ENCODE measurements at places on chromosomes 5 and 9. TPM values are rescaled to one million over a fixed set of nuclear protein-coding genes. Genes with fewer than 3 reads are reported as not detected.

DNA sequence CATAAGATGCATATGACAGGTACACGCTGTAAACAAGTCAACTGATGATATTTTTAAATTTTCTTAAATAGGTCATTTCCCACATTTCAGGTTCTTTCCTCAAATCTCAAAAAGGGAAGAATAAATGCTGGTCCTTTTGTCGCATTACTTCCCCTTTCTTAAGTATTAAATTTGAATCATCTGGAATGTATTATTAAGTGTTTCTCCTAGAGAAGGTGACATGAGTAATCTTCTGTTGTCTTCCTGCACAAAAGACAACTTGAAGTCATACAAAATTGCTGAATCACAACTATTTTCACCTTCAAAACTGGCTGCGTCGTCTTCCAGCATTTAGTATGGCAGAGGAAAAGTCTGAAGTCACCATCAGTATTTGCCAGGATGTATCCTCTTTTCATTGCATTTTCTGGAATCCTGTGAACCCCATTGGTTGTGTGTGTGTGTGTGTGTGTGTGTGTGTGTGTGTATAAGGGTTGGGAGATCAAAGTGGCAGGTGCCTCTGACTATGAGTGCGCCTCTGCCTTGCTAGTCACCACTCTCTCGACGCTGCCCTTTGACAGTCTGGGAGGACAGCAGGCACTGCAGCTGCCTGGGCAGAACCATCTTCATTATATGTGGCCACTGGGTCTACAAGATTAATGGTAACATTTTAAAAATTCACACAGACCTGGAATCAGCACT, 86.9 kb downstream of the MVB12B start:
- DNase-seq, result no peak

DNA sequence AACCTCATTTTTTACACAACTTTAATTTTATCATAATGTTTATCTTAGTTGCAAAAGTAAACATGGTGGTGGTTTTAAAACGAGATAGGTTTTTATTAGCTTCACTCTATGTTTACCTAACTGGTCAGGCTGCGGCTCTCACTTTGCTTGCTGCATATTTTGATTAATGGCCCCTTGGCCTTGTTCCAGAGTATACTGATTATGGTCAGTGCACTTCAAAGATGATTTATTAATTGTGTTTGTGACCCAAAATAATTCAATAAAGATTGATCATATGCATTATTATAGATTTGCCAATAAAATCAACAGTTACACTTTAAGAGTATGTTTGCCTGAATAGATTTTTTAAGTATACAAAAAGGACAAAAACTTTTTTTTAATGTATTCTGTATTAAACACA, 188.0 kb downstream of the XRCC4 start:
- no peak for DNase-seq

DNA sequence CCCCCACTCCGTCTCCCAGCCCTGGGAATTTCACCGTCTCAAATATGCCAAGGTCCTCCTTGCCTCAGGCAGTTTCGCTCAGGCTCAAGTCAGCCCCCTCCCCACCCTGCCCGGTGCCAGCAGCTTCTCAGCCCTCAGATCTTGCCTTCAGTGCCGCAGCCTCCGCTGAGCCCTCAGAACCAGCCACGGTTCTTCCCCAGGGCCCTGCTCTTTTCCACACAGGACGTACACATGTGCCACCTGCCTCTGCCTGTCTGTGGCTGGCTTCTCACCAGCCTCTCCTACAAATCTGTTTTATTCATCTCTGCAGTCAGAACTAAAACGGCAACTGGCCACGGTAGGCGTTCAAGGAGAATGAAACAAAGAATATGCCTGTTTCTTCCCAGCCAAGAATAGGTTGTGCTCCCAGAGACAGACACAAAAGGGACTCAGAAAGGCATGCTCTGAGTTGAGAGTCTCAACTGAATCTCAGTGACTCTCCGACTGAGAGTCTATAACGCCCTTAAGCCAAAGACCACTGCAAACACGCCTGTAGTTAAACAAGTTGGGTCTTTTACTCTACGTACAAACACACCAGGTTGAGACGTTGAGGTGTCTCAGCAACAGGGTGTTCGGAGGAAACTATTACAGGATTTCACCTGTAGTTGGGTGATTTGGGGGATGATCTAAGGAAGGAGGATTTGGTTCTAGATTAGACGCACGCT, 10.6 kb upstream of the GRIN1 start:
- DNase-seq, result no peak

ECM2 gene
- total RNA-seq, result 77.1 TPM

DNA sequence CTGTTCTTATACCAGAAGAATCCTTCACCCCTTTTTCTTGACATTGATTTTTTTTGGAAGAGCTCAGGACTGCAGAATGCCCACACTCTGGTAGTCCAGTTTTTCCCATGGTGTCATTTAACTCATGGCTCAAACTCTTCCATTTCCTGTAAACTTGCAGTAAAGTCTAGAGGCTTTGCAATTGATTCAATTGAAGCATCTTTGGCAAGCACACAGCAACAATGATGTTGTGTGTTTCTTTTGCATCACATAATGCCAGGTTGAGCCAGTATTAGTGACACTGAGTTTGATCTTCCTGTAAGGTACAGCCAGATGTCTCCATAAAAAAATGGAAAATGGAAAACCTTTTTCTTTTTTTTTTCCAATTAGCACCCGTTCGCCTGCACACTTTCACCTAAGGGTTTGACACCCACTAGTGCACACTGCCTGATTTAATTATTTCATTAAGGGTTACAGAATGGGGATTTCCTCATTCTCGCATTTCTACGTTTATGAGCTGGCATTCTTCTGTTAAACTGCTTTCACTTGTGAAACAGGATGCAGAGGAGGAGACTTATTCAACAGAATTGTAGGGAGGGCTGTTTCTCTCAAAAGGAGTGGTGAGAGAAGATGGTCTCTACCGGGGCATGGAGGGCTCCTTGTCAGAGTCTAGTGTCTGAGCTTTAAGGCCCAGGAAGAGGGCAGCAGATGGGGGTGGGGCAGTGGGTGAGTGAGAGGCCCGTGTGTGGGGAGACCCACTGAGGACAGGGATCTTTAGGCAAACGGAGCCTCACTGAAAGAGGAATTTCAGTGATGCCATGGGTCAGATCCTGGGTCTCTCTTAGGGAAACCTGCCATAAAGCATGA, 2.2 kb upstream of the S1PR3 start:
- no peak for DNase-seq

GLDC gene
- 1.3 TPM for total RNA-seq

DNA sequence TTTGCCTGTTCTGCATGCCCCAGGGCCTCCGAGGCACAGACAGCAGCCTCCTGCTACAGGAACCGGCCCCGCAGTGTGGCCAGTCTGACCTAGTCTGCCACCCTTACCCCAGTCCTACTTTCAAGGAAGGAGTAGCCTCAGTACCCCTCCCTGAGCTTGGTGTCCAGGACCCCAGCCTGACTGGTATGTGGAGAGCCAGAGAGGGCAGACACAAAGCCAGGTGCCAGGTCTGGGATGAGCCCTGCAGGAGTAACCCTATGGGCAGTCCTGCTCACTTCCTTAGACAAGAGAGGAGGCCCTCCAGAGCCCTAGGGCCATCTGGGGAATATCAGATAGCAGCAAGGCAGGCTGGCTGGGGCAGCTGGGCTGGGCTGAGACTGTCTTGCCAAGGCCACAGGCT, 67.8 kb downstream of the NRG2 start:
- DNase-seq, result no peak

GRCh38 chr5:149428032-149428431, 48.9 kb upstream of the IL17B start:
- no peak for DNase-seq

DNA sequence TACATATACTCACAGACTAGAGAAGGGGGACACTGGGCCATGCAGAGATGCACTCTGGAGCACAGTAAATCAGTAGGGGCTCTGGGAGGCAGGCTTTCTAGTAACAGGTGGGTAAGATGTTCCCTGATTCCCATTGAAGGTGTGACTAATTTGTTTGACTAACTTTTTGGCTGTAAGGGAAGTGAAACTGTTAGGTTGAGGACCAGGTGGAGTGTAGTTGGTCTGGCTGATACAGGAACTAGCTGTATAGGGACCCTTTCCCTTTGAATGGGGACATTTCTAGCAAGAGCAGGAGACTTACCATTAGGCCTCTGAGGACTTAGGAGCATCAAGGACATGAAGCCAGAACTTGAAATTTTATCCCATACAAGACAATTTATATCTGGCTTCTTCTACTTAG, 989.6 kb upstream of the COX7C start:
- DNase-seq, result no peak

GRCh38 chr5:5178136-5178535, 38.0 kb downstream of the ADAMTS16 start:
- DNase-seq, result no peak

DNA sequence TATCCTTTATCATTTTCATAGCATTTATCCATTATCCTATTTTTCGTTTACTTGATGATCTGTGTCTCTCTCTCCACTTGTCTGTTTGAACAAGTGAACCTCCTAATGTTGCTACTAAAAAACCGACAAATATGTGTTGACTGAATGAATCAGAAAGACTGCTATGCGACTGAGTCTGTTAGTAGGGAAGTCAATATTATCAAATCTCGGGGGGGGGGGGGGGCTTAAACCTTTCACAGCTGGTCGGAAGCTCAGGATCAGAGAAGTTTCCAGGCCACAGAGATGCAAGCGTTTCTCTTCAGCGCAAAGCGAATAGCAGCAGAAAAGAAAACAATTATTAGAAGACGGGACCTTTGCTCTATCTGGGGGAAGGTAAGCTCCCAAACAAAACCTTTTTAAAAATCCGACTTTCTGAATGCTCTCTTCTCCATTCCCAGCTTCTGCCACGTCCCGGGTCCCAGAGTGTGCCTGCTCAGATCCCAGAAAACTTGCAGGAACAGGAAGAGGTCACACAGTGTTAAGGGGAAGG, 412 bp downstream of the RIOK2 start:
- DNase-seq, result no peak

DNA sequence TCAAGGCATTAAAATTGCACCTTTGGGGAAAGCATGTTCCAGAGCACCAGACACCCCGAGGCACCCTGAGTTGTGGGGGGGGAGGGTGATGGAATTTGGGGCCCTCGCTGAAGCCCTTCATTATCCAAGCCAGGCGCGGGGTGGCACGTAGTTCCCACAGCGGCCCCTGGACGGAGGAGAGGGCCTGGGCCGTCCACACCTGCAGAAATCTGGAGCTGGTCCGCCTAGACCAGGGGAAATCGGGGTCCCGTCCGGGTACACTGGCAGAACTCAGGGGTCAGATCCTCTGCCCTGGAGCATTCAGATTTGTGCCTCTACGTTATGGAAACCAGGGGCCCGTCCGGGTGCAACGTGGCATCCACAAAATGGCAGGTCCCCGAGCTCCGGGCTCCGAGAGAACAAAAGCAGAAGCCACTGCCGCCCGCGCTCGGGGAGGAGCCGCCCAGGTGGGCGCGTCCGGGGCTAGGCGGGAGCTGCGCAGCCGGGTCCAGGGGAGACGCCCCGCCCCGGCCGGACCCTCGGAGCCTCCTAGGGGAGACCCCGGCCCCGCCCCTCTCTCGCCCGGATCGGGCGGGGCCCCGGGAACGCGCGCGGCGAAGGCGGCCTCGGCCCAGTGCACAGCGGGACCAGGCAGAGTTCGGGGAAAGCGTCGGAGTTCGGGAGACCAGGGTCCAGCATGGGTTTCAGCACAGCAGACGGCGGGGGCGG, at the start of gene PLEKHG4B:
TSS of gene PLEKHG4B (plus strand) at position 613 of the 708 bp plus-strand sequence. CDS start at position 677, 64 bp downstream.
- no peak for DNase-seq

KCNV2 gene
- total RNA-seq, result not detected

FCN2 gene
- 0.39 TPM for total RNA-seq

GRCh38 chr5:158287643-158288271, 428.8 kb upstream of the CLINT1 start:
- DNase-seq, result no peak

- no peak for DNase-seq
These were observed 74.9 kb downstream of the UNC13B start for GRCh38 chr9:35236692-35237091.

DNA sequence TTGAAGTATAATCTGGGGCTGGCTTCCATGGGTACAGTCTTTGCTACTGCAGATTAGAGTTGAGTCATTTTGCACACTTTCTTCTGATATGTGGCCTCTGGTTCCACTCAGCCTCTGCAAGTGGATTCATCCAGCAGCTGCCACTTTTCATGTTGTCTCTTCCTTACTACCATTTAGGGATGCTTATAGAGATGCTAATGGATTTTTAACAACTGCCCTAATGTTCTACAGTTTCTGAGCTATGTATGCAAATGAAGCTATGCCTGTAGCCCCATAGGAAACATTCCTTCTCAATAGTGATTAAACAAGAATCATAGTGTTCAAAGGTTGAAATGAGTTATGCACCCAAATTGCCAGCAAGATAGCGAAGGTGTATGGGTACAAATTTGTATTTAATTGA, 456.0 kb upstream of the ITGA1 start:
- DNase-seq, result no peak

DNA sequence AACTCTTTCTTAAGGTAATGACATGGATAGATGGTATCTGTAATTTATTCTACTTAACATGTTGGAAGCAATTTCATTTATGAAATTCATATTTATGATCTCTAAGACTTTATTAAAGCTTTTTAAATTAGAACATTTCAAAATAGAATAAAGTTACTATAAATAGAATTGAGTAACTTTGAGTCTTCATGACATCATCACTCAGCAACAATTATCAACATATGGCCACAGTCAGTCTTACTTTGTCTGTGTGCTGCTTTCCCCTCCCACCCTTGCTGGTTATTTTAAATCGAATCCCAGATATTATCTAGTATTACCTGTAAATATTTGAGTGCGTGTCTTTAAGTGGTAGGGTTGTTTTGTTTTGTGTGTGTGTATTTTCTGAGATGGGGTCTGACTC, 65.2 kb downstream of the IPO11 start:
- no peak for DNase-seq

DNA sequence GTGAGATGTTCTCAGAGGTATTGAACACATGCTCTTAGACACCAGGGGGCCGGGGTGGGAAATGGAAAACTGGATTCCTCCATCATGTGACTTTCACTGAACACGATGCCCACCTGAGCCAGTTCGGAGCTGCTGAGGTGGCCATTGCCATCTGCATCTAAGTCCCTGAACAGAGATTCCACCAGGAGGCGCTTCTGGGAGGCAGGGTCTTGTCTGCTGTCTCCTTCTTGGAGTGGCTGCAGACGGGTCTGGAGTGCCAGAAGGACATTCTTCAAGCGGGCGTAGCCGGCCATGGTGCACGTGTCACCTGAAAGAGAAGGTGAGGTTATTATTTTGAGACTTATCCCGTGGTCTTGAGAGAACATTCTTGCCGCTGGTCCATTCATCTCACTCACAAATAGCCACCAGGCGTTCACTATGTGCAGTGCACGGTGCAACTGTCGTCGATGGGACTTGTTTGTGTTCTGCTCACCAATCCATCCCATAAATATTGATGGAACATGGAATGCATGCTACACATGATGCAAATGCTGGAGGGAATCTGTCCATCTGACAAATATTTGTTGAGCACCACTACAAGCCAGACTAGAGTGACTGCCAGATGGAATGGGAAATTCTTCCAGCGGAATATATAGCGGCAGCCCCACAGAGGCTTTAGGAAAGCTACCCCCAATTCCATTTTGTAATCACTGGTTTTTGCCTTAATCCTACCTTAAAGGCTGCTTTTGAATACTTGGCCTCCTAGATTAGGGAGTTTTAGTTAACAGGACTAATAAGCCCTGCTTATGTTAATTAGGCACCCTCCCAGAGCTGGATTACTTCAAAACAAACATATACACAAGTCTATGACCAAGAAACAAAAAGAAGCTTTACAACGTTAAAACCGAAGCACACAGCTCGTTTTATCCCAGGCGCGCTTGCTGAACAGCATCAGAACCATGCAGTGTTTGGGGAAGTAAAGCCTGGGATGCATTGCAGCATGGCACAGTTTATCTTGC, 264.8 kb downstream of the HSPA4 start:
- no peak for DNase-seq

ANXA2R gene
- 1.8 TPM for total RNA-seq
